ENCODE measurements at places on chromosomes 5 and 9. TPM values are rescaled to one million over a fixed set of nuclear protein-coding genes. Genes with fewer than 3 reads are reported as not detected.

- no peaks in the 10 kb centered on the region for H3K27me3 ChIP-seq
- peak; percentile 72 for DNase-seq
- H3K27ac ChIP-seq: no peak overlapping the region
- H3K4me1 ChIP-seq: peaks cover 35% of the 10 kb centered on the region
- no peaks in the 10 kb centered on the region for H3K36me3 ChIP-seq
Measured at GRCh38 chr5:54518146-54518817, 723 bp downstream of the SNX18 start.

GRCh38 chr9:87498811-87499360 lies 1.2 kb downstream of the DAPK1 start:
- H3K27me3 ChIP-seq: peaks cover 4% of the 10 kb centered on the region
- no peaks in the 10 kb centered on the region for H3K36me3 ChIP-seq
- no peak for DNase-seq
- H3K27ac ChIP-seq: no peak overlapping the region
- peak overlapping the region; percentile 53 for H3K4me3 ChIP-seq

DNA sequence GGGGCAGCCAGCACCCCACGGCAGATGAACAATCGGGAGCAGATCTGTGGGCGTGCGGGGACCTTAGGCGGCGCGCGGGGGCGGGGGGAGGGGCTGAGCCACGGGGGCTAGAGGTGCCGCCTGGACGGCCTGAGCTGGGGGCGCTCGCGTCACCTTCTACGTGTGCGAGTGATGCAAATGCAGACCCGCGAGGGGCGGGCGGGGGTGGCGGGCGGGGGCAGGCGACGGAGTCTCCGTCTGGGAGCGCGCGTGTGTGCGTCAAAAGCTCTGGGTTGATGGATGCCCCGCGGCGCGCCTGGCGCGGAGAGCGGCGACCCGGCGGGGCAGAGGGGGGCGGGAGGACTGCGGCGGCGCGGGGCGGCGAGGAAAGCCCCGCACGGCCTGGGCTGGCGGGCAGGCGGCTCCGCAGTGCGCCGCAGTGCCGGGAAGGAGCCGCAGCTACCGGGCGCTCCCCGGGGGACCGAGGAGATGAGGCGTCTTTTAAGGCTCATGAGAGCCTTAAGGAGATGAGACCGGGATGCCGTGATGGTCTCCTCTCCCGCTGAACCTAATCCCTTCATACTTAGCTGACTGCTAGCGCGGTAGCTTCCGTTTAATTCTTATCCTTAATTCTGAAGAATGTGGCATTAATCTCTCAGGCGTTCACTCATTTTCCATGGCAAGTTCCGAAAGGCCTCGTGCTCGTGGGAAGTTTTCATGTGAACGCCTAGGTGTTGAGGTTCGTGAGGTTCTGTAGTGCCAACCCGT lies 1.5 kb downstream of the SV2C start:
- H3K4me3 ChIP-seq: peak overlapping the region; percentile 53
- H3K27me3 ChIP-seq: peaks cover 23% of the 10 kb centered on the region
- peaks cover 22% of the 10 kb centered on the region for H3K4me1 ChIP-seq
- H3K27ac ChIP-seq: no peak overlapping the region

DNA sequence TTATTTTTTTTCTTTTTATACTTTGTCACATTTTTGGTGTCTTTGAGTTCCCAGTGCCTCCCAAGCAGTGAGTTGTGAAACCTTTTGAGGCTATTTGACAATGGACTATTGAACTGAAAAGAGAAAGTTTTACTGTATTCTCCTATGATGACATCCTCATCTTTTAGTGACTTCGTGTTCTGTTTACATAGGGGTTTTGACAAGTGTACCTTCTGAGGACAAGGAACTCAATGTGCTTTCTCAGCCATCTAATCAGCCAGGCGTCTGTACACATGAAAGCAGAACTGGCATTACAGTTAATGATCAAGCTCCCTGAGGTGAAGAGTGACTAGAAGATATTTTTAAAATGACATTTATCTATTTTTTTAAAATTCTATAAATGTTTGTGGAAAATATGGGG lies 175.5 kb downstream of the ANXA1 start:
- no peak overlapping the region for H3K27ac ChIP-seq
- DNase-seq: no peak
- H3K27me3 ChIP-seq: no peaks in the 10 kb centered on the region
- no peaks in the 10 kb centered on the region for H3K4me1 ChIP-seq
- no peaks in the 10 kb centered on the region for H3K36me3 ChIP-seq

GRCh38 chr5:21672911-21673310 lies 1180.2 kb downstream of the CDH12 start:
- DNase-seq: no peak
- H3K4me1 ChIP-seq: no peaks in the 10 kb centered on the region
- no peak overlapping the region for H3K4me3 ChIP-seq
- no peak overlapping the region for H3K27ac ChIP-seq

DNA sequence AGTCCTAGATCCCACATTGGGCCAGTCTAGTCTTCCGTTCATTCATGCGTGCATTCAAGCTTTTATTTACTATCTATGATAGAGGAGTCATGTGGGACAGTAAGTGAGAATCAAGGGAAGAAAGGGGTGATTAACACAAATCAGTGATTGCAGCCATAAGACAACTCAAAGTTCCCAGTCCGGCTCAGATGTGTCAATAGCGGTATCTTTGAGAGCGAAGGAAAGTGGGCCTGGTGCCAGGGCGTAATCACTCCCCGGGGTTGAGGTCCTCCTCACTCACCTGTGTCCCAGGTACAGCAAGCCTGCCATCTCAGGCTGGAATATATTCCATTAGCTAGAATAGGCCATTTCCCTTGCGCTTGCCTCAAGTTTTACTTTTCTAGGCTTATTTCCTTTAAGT lies 196.3 kb downstream of the ATP10B start:
- no peaks in the 10 kb centered on the region for H3K4me1 ChIP-seq
- H3K36me3 ChIP-seq: no peaks in the 10 kb centered on the region
- no peak overlapping the region for H3K4me3 ChIP-seq
- DNase-seq: no peak
- peaks cover 2% of the 10 kb centered on the region for H3K27me3 ChIP-seq

DNA sequence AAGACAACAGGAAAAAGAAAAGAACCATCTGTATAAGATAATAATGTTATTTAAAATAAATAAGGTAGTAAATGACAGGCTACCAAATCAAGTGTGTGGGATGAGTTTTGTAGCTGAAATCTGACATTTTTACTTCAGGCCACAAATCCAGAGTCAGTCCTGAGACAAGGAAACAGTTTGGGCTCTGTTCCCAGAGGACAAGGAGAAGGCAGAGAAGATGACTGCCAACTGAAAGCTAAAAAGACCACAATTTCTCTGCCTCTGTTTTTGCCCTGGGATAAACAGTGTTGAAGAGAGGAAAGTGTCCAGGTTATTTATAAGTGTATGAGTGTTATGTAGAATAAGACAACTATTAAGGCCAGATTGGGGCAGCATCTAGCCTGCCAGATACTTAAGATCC lies 180.5 kb downstream of the NFIB start:
- no peak for DNase-seq
- no peak overlapping the region for H3K4me3 ChIP-seq
- H3K36me3 ChIP-seq: no peaks in the 10 kb centered on the region
- H3K4me1 ChIP-seq: no peaks in the 10 kb centered on the region

The PRR16 gene
- polyA plus RNA-seq: not detected

The ZBTB34 gene
- 0.96 TPM for polyA plus RNA-seq

The DBH gene
- not detected for polyA plus RNA-seq
